Stimulated activated naive CD4-positive, alpha-beta T cell (primary cell): ENCODE measurements at places on chromosomes 16 and 17.

DNA sequence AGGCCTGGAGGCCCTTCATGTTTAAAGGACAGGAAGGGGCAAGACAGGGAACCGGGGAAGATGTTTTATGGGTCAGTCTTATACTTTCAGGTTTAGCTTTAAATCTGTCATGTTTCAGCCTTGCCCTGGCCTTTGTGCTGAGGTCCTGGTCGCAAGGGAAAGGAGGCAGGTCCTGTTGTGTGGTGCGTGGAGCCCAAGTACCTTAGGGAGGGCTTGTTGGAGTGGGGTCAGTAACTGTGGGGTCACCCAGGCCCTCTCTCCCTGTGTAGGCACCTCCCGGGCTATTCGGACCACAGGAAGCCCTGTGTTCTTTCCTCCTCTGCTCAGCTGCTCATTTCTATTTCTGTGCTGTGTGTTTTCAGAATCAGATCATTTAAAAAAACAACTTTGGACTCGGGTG is 42.7 kb downstream of the MPRIP start:
- no peak for DNase-seq

GRCh38 chr17:70060415-70060814 is 14.6 kb upstream of the KCNJ16 start:
- no peak for DNase-seq

- DNase-seq: no peak
Observed at GRCh38 chr16:81489547-81490267, 45.1 kb downstream of the CMIP start.

- no peak for DNase-seq
Observed at GRCh38 chr17:19756546-19756945, 8.4 kb upstream of the ALDH3A1 start.

DNA sequence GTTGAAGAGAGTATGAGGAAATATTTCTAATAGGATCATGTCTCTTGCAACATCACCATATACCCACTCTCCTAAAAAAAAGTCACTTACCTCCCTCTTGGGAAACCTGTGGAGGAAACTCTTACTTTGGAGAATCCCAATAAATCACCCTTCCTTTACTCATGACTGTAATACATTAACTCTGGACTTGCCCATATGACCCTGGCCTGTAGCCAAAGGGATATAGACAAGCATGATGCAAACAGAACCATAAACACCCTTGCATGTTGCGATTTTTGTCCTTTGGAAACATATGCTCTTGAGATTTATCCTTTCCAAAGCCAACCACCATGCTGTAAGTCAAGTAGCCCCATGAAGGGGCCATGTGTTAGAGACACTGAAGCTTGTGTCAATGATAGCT is 19.5 kb downstream of the CDH11 start:
- no peak for DNase-seq

- DNase-seq: no peak
Observed at GRCh38 chr16:66422366-66422765, 4.7 kb upstream of the BEAN1 start.

DNA sequence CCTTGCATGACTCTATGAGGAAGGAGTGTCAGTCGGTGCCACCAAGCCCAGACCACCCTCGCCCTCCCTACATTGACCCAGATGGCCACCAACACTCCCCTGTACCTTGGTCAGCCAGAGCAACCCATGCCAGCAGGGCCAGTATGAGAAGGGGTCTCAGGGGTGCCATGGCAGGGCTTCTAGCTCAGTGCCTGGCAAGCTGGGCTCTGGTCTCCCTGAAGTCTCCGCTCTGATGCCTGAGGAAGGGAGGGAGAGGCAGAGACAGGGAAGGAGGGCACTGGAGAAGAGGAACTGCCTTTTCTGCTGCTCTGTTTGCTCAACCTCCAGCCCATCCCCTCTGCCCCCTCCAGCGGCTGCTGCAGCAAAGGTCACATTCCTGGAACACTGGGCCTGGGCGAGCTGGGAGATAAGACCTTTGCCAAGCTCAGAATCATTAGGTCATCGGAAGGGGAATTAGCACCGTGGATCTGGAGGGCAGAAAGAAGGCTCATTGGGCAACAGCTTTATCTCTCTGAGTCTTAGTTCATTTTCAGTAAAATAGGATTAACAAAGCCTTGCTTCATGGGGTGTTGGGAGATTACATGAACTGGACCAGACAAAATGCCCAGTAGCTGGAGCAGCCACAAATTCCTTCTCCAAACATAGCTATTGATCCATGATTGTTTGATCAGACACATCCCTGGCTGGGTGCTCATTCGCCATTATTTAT is at the start of gene VTN:
Gene VTN, minus strand, starts transcription at position 273 of the 709 bp plus-strand sequence. Its CDS starts 104 bp downstream, at position 169.
- DNase-seq: no peak

GRCh38 chr17:72991651-72992050 is 100.8 kb downstream of the SLC39A11 start:
- no peak for DNase-seq

DNA sequence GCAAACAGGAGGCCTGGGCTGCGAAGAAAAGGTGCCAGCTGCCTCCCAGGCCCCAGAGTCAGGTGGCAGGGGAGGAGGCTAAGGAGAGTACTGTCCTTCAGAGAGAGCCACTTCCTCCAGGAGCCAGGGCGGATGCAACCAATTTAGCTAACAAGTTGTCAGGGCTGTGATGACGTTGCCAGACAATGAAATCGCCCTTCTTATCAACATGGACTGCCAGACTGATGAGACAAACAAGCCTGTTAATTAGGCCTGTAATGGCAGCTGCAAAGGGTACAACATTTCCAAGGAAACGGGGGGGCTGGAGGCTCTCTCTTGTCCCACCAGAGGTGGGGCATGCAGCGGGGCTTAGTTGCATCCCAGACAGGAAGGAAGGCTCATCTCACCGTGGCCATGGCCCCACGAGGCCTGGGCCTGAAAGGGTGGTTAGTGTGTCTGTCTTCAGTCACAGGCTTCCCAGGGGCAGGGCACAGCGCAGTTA is 111.8 kb downstream of the SDK2 start:
- no peak for DNase-seq

DNA sequence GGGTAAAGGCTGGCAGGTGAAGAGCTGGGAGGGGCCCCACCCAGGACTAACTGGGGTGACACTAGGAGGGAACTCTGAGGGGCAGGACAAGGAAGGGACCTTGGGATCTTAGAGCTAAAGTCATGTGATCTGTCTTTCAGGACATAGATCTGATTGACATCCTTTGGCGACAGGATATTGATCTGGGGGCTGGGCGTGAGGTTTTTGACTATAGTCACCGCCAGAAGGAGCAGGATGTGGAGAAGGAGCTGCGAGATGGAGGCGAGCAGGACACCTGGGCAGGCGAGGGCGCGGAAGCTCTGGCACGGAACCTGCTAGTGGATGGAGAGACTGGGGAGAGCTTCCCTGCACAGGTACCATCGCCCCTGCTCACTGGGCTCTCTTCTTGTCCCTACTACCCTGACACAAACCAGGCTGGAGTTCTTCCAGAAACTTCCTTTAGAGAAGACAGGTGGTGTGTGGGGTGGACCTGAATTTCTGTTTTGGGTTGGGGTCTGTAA is 8.1 kb downstream of the NFE2L1 start:
- no peak for DNase-seq

GRCh38 chr17:31401456-31402254 is 10.2 kb downstream of the RAB11FIP4 start:
- DNase-seq: no peak

DNA sequence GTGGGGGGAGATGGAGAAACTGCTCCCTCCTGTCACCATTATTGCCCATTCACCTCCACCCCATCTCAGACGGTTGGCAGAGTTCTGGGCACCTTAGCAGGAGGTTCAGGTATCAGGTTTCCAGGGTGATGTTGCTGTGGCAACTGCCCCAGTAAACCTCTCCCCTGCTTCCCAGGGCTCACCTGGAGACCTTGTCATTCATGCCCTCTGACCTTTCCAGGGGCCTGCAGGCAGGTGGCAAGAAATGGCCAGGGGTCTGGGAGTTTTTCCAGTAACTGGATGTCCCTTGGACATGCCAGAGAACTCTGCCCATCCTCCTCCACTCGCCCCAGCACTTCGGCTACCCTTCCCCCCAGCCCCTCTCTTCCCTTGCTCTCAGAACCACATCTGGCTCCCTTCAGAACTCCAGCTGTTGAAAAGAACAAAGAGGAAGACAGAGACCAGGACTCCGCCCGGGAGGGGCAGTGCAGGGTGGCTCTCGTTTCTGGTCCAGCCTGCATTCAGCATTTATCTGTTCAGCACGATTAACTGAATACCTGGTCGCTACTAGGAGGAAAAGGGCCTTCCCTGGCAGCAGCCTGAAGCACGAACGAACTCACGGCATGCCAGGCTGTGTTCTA is 8.5 kb downstream of the MLLT6 start:
- no peak for DNase-seq

DNA sequence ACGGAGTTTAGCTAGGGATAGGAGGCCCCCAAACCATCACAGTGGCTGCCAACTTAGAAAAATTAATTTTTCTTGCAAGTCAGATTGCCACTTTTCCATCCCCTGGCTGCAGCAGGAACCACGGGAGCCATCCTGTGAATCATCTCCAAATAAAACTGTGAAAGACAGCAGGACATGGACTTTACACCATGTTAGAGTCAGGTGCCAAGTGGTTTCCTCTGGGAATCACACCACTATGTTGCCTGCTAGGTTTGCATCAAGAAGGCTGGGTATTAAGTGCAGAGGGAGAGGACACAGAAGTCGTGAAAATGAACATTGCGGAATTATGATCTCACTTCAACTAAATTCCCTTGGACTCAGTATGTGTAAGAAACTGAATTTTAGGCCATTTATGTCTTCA is 471.3 kb upstream of the GOT2 start:
- no peak for DNase-seq

GRCh38 chr17:79298799-79299198 is 224.2 kb downstream of the ENGASE start:
- DNase-seq: no peak

GRCh38 chr16:89779231-89779908 is 37.1 kb downstream of the FANCA start:
- no peak for DNase-seq

DNA sequence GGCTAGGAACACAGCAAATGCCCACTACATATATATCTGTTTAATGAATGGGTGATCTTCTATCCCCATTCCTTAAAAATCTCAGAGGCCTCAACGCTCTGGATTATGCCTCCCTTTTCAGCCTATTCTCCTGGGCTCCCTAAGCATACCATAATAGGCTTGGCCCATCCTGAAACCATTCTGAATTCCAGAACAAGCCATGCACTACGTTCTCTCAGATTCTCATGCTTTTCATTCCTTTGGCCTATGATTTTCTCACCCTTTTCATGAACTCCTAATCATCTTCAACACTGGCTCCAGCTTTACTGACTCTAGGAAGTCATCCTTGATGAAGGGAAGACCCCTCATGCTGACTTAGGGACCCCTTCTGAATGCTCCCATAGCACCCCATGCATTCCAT is 71.1 kb downstream of the RPGRIP1L start:
- DNase-seq: no peak

DNA sequence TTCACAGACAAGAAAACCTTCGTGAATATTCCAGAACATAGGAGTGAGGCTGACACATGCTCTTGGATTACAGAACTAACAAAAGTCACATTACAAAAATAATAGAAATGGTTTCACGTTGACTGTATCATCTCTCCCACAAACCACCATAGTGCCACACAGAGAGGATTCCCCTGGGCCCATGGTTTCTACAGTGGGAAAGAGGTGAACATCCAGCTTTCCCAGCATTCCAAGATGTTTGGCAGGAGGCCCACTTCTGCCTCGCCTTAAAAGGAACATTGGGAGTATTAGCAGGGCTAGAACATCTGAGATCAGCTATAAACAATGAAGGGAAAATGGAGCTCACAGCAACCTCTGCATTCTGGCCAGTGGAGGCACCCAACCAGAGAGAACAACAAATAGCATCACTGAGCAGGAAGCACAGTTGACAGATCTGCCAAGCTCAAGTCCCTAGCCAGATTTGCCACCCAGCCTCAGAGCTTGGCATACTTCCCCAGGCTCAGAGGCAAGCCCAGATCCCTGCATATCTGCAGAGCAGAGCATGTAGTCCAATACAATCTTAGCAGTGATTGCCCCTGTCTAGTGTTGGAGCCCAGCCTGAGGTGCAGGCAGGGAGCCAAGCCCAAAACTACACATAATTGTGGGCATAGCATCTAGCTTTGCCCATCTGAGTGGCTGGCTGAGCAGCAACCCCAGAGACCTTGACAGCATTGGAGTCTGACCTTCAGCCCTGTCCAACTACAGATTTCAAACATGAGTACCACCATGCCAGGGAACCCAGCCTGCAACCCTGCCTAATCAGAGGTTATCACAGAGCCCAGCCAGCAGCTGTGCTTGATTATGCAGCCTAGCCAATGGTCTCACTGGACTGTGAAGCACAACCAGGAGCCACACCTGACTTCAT is 260.4 kb downstream of the CEP112 start:
- DNase-seq: no peak

DNA sequence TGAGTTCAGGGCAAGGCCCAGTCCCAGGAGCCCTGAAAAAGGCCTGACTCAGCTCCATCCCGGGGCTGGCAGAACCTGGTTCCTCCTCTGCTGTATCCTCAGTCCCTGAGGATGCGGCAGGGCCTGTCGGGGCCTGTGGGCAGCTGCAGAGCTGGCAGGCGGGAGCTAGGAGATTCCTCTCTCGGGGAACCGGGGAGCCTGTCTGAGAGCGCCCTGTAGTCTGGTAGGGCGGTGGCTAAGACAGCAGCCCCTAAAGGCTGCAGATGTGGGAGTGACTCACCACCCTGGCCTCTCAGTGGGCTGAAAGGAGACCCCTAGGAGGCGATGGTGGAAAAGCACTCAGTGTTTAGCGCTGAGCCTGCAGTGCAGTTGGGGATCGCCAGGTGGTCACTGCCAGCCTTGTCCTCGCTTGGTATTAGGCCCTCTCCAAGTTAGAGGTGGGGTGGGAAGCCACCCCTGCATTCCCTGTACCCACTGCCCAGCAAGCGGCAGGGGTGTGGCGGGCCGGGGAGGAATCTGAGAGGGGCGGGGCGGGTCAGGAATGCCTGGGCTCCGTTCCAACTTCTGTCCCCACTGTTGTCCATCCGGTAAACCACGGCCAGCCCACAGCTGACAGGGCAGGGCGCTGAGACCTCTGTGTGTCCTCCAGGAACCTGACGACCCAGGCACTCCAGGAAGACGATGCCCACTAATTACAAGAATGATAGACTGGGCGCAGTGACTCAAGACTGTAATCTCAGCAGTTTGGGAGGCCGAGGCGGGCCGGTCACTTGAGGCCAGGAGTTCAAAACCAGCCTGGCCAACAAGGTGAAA is 29.5 kb upstream of the CDH1 start:
- DNase-seq: no peak

DNA sequence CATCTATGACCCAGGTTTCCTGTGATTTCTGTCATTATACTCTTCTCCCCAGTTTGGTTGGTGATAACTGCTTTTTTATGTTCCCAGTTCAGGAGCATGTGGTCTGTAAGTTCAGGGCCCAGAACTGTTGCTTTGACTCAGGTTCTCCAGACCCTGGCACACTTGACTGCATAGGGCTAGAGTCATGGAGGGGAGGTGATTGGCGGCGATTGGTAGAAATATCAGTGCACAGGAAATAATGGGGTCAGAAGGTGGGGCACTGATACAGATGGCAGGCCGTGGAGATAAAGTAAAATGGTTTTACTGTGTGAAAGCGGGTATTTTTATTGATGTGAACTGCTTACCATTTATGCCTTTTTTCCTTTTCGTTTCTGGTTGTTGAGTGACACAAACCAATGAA is 28.7 kb downstream of the TAC4 start:
- DNase-seq: no peak
